ENCODE measurements at places on chromosomes 12 and 14.

DNA sequence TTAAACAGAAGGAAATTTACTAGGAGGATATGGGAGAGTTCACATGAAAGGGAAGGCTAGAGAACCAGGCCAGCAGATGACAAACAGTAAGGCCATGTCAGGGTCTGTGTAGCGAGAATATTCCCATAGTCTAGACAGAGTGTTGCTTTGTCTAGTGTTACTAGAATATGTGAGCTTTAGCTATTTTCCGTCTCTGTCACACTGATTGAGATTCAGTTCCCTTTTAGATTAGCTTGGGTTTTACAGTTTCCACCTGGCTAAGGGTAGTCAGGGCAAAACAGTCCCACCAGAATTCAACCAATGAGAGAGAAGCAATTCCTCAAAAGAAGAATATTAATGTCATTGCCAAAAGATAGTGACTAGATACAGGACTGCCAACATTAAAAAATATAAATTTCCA lies 82.8 kb upstream of the MDM1 start:
- DNase-seq, result no peak

- DNase-seq, result no peak
Measured at GRCh38 chr12:56300644-56301464, 724 bp upstream of the CS start.

- DNase-seq, result no peak
Measured at GRCh38 chr12:115060477-115061168, 376.6 kb upstream of the TBX3 start.

DNA sequence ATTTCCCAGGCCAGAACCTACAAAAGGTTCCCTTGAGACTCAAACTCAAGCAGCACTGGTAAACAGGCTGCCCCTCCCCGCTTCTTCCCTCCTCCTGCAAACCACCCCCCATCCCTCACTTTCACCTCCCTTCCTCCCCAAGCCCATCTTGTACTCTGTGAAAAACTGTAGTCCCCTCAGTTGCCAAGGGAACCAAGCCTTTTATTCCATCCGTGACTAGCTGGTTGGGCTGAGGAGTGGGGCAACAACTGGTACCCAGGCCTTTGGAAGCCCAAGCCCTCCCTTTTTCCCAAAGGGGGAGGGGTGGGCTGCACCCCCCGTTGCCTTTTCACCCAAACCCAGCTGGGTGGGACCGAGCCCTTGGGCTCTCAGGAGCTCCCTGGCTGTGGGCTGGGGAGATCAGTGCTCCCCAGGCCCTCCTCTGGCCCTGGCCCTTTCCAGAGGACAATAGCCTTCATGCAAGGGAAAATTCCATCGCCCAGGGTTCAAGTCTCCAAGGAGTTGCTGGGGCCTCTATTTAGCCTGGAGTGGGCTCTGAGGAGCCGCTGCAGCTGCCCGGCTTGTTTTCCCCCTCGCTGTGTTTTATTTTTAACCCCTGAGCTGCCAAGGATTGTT lies 61.9 kb downstream of the ZFP36L1 start:
- no peak for DNase-seq

DNA sequence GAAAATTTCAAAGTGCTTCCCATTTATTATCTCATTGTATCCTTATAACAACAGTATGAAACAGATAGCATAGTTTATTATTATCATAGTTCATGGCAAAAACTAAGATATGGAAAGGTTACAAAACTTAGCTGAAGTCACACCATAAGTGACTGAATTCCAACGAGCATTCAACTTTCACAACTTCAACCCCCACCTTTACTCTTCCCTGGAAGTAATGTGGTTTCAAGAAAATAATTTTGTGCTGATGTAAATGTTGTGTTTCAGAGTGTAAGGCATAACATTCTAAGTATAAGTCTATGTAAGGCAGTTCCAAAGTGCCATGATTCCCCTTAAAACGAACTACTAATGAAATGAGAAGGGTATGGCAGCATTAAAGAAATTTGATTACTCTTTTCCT lies 454.5 kb downstream of the BCAT1 start:
- no peak for DNase-seq

DNA sequence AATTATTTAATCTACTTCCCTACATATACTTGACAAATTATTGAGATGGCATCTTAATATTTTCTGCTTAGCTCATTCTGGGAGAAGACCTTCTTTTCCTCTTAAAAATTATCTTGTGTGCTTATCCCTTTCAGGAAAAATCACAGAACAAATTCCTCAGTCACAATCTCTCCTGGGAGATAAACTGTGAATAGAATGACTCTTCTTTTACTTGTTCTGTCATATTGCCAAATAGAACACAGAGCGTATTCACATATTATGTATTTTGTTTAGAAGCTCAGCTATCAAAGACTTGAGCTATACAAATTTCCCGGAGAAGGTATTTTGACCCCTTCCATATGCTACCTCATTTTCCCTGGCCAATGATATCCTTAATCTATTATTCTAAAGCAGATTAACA lies 146.7 kb downstream of the TMEM117 start:
- DNase-seq, result no peak

DNA sequence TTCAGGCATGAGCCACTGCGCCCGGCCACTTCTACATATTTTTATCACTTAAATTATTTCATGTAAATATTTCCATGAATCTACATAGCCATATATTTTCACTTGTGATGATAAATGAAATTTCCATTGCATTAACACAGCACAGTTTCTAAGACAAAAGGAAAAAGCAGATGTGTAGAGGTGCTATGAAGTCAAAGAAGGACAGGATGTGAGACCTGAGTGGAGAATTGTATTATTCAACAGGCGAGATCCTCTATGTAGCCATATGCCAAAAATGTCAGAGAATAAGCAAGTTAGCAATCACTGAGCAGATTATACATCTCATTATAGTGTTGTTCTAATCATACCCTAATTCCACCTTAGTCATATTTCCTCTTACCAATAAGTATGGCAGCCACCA lies 38.1 kb downstream of the ATF7 start:
- no peak for DNase-seq

- no peak for DNase-seq
Measured at GRCh38 chr12:28456934-28457710, 266.9 kb downstream of the CCDC91 start.

DNA sequence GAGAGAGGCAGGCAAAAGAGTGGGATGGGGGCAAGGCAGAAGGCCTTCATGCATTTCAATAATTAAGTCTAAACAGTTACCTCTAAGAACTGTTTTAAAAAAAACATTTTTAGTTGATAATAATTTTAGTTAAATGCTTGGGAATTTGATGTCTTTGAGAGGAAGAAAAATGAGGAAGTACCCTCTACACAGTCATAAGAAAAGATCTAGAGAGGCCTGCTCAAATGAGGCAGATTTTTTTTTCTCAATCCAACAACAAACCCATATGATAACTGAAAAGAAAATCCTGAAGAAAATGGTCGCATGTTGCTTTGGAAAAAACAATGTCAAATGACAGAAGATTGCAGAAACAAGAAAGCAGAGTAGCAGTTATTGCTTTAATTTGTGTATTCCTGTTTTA lies 25.6 kb downstream of the SINHCAF start:
- no peak for DNase-seq
